ENCODE measurements at places on chromosomes 16 and 17.

DNA sequence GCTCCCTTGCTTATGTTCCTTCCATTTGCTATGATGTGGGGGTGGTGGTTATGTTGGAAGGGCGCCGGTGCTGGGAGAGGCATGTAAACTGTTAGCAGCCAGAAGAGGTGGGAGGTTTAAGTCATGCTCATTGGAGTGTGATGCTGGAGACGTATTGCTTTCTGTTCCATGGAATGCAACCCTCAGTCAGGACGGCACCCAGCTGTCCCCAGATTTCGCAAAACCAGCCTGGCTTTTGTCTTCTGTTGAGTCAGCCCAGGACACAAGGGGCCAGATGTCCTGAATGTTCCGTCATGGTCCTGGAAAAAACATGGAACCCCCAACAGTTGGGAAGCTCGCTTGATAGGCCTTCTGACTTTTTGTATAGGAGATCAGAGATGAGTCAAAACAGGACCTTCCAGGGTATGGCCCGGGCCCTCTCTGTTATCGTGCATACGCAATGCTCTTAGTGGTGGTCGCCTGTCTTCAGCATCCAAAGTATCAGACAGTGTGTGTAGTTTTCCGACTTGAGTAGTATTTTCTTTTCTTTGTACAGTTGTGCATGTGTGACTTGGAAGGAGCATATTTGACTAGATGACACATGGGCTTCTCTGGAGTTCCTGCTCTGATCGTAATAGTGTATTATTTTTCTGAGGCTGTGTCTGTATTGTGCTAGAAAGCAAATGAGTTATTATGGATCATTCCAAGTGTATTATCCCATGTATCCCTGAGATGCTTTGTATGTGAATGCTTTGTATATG lies 201.9 kb downstream of the SNX29 start:
- no peak for DNase-seq

- DNase-seq, result no peak
These were observed 33.2 kb downstream of the ZFHX3 start for GRCh38 chr16:73014768-73015167.

DNA sequence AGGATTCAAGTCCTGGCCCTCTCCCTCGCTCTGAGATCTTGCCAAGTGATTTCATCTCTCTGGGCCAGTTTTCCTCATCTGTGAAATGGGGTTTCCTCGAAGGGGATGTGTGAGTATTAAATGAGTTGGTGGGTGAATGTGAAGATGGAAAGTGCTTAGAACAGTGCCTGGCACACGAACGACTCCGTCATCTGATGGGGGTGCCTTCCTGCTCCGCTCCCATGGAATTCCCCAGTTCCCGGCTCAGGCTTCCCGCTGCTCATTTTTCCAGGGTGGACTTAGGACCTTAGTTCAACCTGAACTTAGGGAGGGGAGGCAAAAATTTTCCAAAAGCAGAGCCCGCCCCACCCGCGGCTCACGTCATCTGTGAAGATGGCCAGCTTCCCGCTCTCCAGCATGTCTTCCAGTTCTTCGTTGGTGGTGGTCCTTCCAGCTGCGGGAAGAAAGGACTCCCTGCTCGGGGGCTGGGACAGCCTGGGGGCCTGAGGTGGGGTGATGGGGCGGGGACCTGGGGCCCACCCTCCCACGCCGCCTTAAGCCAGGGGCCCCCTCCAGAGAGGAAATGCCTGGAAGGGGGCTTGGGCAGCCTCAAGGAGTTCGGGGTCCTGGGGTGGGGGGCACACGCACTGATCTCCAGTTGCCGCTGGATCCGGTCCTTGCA lies 11.4 kb downstream of the HSD3B7 start:
- DNase-seq, result no peak

DNA sequence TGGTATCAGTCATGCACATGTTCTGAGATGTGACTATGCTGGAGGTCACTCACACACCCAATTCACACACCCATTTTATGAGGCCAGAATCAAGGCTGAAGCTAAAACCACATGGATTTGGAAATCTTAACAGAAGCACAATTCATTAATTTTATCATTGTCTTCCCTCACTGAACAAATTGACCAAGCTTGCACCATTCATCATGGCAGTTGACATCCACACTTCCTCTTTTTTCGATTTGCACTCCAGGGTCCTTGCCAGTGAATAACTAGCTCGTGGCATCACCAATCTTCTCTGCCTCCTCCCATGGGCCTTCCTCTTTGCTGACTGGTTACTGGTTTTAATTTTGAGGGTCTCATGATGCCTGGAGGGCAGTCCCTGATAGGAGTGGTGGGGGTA lies 123.0 kb upstream of the ASIC2 start:
- DNase-seq, result no peak

GRCh38 chr17:16944334-16945135 lies 27.4 kb downstream of the TNFRSF13B start:
- DNase-seq, result no peak

GRCh38 chr16:20956319-20956718 lies 55.7 kb downstream of the LYRM1 start:
- no peak for DNase-seq
